Effector memory CD4-positive, alpha-beta T cell (primary cell): ENCODE measurements at places on chromosomes 3 and 15.

GRCh38 chr15:69100821-69101220 lies 59.6 kb upstream of the GLCE start:
- no peak for DNase-seq

DNA sequence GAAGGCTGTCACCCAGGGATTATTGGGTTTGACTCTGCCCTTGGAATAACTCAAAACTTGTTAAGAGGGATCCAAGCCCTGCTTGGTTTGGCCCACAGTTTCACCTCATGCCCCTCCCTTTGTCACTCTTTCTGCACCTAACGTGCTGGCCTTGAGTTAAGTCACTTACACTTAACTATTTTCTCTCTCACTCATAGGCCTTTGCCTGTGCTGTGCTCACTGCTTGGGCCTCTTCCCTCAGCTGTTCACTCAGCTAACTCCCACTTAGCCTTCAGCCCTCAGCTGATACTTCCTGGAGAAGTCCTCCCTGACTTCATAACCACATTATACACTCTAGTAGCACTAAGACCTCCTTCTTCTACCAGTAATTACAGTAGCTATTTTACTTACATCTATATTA lies 133.3 kb downstream of the CMSS1 start:
- DNase-seq, result no peak

- DNase-seq, result peak; percentile 34
Observed at GRCh38 chr3:171328419-171329082, 131.7 kb downstream of the TNIK start.

GRCh38 chr15:61044723-61045122 lies 184.4 kb downstream of the RORA start:
- no peak for DNase-seq

- DNase-seq, result no peak
Observed at GRCh38 chr3:72129501-72130094, 344.6 kb upstream of the PROK2 start.

- no peak for DNase-seq
Observed at GRCh38 chr3:126389112-126389793, 5.5 kb upstream of the CFAP100 start.

- DNase-seq, result no peak
Observed at GRCh38 chr3:136749091-136749490, 3.1 kb downstream of the STAG1 start.

DNA sequence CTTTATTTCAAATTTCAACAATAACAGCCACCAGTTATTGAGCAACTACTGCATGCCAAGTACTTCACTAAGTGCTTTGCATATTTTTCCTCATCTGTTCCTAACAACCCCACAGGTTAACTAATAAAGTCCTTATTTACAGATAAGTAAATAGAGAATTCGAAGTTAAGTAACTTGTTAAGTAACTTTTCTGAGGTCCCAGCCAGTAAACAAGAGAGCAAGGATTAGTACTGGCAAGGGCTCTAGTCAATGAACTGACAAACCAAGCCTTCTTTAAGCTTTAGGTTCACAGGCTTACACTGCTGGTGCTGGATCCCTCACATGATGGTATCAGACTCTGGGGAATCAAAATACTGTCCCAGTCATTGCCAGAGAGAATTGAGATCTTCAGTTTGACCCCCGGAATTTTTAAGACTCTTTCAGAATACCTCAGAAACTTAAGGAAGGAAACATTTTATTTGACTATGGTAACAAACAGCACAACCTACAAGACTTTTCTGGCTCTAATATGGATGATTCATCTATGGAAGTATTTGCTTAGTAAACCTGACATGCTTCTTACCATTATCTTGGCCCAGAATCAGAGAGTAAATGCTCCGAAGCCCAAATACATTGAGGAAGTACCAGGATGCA lies 16.5 kb downstream of the EMC3 start:
- DNase-seq, result no peak

DNA sequence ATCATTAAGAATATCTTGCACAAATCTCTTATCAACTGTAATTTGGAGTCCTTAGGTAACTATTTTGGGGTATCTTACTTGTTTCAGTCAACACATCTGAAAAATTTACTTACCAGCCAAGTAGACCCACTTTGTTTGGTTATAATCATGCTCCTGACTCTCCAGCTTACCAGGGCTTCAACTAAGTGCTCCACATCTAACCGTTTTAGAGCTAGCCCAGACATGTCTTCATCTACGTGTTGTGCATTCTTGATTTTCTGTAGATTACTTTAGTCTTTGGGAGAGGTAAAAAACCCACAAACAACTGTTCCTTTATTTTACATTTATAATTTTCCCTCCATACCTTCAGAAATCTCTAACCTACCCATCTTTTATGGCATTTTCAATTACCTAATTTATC lies 17.2 kb downstream of the EAF2 start:
- DNase-seq, result no peak

- no peak for DNase-seq
Observed at GRCh38 chr3:143551761-143552160, 296.5 kb downstream of the SLC9A9 start.

DNA sequence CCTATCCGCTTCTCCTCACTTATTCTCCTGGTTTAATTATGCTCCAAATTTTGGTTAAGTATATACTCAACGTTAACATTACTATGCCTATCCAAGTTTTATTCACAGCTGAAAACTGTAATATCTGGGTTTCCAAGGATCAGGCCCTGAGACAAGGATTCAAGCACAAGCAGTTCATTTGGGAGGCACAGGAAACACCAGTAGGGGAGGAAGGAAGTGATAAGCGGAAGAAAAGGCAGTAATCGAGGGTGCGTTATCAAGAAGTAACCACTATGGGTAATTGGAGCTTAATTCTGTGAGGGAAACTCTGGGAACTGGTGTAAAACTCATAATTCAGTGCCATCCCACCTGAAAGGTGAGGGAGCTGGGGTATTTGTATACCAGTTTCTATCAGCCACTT lies 120.3 kb downstream of the KCNAB1 start:
- DNase-seq, result no peak

DNA sequence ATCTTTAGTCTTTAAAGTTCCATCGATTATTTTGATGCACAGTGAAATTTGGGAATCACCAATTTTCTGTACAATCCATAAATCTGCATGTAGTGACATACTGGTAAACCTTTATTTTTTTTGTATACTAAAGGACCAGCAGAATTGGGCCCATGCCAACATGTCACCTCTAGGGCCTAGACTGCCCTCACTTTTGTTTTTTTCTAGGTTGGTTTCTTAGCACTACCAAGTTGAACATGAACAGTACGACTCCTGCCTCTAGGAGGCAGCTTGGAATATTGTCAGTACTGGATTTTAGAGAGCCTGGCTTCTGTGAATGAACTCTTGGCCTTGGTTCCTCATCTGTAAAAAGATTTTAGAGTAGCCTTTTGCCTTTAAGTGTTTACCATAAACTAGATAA lies 32.3 kb downstream of the NKIRAS1 start:
- DNase-seq, result no peak

DNA sequence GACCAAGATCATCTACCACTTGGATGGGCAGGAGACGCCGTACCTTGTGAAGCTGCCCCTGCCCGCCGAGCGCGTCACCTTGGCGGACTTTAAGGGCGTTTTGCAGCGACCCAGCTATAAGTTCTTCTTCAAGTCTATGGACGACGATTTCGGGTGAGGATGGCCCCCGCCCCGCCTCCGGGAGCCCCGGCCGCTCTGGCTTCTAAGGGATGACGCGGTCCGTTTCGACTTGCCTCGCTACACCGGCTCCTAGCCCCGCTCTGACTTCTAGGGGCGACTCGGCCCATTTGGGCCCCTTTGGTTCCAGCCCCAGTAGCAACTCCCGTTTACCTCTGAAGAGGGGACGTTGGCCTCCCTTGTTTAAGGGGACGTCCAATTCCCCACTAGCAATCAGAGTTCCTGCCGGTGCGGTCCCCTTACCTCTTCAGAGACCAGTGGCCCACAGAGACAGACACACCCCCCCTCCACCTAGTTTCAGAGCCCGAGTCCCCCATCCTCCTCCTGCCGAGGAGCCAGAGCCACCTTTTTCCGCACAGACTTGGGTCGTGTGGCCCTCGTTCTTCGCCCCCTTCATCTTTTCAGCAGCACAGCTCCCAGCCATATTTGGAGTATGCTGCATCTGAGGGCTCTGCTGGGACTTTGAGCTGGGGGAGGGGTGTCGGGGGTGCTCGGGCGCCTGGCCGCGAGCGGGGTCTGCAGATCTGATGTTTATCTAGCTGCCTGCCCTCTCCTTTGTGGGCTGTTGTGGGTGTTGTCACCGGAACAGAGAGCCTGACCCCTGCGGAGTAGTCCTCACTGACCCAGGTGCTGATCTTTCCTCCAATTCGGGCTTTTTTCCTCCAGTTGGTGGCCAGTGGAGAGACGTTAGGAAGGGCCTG lies 706 bp downstream of the DVL3 start:
- no peak for DNase-seq

- no peak for DNase-seq
Observed at GRCh38 chr15:99130765-99131440, 26.0 kb downstream of the SYNM start.

GRCh38 chr15:78193731-78194567 lies 40.4 kb downstream of the ACSBG1 start:
- DNase-seq, result no peak

DNA sequence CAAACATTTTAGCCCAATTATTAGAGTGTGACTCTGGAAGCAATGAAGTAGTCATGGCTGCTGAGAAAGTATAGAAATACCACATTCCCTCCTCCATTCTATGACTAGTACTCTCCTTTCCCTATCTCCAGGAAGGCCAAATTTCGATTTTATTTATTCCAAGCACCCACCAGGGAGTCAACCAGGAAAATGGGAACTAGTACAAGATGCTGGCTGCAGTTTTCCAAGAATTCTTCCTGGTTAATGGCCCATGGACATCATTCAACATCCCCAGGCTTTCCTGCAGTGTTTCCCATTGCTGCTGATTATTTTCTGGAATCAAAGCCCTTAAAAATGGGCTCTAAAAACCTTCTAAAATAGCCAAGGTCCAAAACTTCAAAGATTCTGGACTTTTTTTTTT lies 247.9 kb upstream of the STT3B start:
- DNase-seq, result no peak

- DNase-seq, result no peak
Observed at GRCh38 chr3:130857336-130858026, 36.4 kb upstream of the ATP2C1 start.

- DNase-seq, result no peak
Observed at GRCh38 chr3:177479630-177480029, 282.3 kb upstream of the TBL1XR1 start.
